ENCODE measurements at places on chromosomes 12 and 14.
A peak's percentile ranks its signal among the peaks of the same experiment; 100 is the strongest.

DNA sequence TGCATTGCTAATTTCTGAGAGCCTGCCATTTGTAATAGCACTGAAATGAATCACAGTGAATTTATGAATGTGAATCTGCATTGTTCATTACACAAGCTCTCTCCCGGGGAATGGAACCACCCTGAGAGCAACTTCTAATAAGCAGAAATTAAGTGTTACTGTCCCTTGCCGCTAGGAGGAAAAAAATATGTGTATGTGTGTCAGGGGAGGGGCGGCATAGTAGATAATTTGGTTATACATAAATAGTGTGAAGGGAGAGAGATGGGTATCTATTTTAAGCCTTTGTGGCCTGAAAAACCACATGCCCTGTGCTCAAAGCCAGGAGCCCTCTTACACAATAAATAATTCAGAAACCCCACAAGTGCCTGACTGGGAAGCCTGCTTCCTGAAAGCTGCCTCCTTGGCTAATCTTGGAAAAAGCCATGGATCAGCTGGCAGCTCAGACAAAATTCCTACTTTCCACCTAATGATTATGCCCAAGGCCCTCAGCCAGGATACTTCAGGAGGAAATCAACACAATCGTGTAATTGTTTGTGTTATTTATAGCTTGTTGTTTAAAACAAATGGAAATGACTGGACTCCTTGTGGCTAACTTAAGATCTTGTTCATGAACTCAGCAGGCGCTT is 366.2 kb upstream of the KITLG start:
- DNase-seq, result no peak

DNA sequence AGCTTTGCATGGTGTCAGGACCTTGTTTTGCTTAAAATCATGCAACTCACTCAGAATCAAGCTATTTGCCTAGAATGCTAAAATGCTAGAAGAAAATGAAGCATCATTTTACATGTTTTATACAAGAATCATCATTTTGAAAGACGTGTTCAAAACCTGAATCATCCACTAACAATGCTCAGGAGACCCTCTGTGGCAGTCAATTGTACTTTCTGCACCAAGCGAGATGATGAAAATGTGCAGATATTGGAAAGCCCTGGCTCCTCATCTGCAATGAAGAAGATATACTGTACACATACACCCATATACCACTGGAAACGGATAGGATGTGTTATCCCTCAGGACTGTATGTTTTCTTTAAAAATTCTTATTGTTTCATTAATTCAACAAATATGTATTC is 92.7 kb downstream of the DYRK2 start:
- no peak for DNase-seq

- no peak for DNase-seq
These were observed 44.7 kb upstream of the BMP4 start for GRCh38 chr14:54001189-54001878.

DNA sequence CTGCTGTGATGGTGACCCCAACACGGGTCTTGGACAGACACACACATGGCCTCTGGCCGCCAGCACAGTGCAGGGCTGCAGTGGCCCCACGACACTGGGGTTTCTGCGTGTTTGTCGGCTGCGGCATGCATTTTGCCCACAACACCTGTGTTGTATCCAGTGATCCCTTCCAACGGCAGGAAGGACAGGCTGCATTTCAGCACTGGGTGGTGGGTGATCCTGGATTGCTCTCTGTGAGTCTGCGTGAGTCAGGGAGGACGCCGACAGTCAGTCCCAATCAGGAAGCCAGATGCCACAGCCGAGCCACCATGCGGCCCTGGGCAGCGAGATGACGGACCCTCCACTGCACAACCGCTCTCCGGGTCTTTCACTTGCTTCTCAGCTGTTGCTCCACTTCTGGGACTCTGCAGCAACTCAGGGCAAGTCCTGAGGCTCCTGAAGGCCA is 20.6 kb downstream of the LRTM2 start:
- no peak for DNase-seq

DNA sequence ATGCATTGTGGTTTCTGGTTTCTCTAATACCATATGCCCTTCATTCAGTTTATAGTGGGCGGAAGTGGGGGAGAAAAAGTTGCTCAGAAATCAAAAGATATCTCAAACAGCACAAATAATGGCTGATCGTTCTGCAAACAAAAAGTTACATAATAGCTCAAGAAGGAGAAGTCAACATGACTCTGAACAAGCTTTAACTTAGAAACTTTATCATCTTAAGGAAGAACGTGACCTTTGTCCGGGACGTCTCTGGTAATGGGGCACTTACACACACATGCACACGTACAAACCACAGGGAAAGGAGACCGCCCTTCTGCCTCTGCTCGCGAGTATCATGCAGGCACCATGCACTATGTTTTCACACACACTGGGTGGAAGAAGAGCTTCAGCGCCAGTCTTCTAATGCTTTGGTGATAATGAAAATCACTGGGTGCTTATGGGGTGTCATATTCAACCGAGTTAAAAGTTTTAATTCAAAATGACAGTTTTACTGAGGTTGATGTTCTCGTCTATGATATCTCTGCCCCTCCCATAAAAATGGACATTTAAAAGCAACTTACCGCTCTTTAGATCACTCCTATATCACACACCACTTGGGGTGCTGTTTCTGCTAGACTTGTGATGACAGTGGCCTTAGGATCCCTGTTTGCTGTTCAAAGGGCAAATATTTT is 4.7 kb downstream of the FOS start:
- peak; percentile 68 for DNase-seq

DNA sequence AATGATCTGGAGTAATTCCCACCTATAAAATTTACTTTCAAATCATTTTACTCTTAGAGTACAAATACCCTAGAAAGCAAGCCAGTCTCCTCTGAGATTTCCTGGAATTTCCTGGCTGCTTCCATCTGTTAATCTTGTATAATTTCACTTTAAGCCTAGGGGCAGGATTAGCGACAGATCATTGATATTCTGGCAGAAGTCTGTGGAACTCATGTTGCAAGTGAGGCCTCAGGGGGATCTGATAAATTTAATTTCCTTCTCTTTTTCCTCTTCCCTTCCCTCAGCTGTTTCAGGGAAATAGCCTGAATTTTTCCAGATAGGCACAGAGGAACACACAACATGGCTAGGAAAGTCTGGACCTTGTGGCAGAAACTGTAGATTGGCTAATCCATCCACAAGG is 5.9 kb upstream of the KRT6A start:
- no peak for DNase-seq

DNA sequence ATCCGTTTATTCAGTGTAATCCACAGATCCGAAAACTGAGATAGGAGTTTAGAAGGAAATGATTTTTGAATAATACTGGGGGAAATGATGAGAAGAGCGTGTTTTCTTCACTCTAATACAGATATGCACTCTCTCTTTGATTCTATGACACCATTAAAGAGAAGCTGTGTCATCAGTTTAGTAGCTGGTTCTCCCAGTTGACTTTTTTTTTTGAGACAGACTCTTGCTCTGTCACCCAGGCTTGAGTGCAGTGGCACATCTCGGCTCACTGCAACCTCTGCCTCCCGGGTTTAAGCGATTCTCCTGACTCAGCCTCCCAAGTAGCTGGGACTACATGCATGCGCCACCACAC is 48.4 kb upstream of the EML1 start:
- no peak for DNase-seq

GRCh38 chr12:47234576-47235141 is 154.9 kb upstream of the AMIGO2 start:
- DNase-seq, result no peak

- DNase-seq, result no peak
These were observed 15.8 kb upstream of the TMEM30B start for GRCh38 chr14:61296719-61297502.

GRCh38 chr14:70045844-70046535 is 142.8 kb downstream of the SLC8A3 start:
- DNase-seq, result no peak

DNA sequence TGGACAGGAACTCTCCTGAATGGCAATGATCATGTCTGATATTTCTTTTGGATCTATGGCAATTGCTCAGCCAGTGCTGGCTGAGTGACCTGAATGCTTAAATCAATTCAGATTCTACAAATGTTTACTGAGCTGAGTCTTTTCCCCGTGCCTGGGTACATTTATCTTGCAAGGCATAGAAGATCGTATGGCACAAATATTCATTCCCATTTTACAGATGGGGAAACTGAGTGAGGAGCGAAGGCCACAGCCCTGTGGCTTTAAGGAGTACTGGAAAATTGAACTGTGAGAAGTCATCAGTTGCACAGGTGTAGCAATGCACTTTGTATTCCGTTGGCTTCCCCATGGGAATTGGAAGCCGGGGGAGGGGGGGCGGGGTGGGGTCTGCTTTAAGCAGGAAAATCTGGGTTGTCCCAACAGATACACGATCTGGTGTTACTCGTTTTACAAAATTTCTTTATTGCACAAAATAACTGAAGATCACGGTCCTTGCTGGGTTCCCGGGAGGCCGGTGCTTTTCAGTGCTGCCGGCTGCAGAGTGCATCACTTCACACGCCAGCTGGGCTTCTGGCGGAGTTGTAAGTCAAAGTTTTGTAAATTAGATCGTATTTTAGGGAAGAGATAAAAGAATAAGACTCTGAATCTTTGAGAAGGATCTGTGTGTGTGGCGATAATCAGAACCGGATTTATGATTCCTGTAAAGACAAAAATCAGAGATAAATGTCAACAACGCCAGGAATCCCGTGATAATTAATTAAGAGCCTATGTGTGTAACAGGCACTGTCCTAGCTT is 75.0 kb upstream of the MAP1LC3B2 start:
- no peak for DNase-seq

GRCh38 chr14:94100847-94101246 is 9.7 kb upstream of the IFI27 start:
- no peak for DNase-seq

GRCh38 chr12:34402228-34402898 is 380.1 kb downstream of the ALG10 start:
- DNase-seq, result peak; percentile 26

GRCh38 chr12:53381731-53382630 is 2.0 kb downstream of the SP1 start:
- DNase-seq, result no peak

GRCh38 chr12:97638739-97639138 is 176.1 kb downstream of the RMST start:
- no peak for DNase-seq

DNA sequence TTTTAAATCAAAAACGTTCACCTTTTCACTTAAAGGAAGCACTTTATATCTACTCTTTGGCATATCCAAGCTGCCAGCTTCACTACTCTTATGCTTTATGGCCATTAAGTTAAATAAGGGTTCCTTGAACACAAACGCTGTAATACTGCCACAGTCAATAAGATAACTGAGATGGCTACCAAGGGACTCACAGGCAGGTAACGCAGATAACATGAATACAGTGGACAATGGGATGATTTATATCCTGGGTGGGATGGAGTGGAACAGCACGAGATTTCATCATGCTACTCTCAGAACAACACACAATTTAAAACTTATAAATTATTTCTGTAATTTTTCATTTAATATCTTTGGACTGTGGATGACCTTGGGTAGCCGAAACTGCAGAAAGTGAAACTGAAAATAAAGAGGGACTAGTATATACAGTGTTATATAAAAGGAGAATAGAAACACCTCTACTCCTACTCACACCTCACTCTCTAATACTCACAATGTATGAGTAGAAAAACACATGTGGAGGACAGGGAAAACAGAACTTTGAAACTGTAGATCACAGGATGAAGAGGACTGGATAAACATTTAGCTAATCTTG is 367.3 kb downstream of the C12orf50 start:
- DNase-seq, result no peak

- no peak for DNase-seq
These were observed 214.4 kb downstream of the BMP4 start for GRCh38 chr14:53742233-53742620.

DNA sequence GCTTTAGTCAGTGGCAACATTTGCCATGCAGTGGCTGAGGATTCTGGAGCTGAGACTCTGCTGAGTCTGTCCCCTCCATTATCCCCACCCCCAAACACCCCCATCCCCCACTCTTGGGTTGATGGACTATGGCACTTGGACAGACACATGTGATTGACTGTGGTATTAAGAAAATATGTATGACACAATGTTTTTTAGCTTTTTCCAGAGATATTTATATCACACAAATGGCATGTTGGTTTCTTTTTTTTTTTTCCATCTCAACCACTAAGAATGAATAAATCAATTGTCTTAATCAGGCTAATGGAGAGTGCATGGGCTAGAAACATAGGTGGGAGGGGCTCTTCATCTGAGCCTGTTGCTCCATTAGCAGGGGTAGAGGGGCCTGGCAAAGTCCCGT is 30.7 kb upstream of the MAP1LC3B2 start:
- no peak for DNase-seq

DNA sequence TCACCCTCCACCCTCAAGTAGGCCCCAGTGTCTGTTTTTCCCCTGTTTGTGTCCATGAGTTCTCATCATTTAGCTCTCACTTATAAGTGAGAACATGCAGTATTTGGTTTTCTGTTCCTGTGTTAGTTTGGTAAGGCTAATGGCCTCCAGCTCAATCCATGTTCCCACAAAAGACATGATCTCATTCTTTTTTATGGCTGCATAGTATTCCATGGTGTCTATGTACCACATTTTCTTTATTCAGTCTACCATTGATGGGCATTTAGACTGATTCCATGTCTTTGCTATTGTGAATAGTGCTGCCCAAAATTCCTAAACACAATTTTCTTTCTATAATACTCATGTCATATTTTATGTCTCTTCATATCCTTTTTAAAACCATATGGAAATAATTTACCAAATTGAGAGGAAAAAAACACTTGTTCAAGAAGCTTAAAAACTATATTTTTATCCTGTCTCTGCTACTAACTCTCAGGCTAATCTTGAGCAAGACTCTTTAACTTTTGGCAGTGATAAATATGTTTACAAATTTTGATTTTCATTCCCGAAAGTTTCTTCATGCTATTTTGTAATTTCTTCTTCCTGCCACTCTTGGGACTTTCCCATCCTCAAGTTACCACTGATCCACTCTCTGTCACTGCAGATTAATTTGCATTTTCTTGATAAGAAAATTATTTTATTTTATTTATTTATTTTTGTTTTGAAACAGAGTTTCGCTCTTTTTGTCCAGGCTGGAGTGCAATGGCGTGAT is 28.0 kb upstream of the OSBPL8 start:
- no peak for DNase-seq

All from left forelimb (tissue), 1 donor.